ENCODE measurements at places on chromosomes 5 and 9.

DNA sequence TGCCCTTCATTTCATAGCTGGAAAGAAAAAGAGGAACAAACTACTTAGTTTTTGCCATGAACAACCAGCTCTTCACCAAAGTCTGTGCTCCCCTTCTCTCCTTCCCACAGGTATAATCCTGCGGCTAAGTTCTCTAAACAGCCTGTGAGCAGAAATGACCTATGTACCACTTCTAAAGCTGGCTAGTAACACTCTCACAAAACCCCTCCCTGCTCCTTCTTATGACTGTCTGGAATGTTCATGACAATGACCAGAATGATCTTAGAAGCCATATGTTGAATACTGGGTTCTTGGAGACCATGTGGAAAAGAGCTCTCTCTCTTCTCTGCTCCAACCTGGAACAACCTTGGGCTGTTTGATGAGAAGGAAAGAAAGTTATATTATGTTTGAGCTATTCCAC lies 12.9 kb upstream of the AMACR start:
- no peak for DNase-seq

- DNase-seq: no peak
Observed at GRCh38 chr5:17218353-17219005, 1.0 kb downstream of the BASP1 start.

- DNase-seq: no peak
Observed at GRCh38 chr5:173885475-173886010, 2.6 kb upstream of the CPEB4 start.

- DNase-seq: peak; percentile 39
Observed at GRCh38 chr5:60540856-60541805, 158.8 kb downstream of the DEPDC1B start.

DNA sequence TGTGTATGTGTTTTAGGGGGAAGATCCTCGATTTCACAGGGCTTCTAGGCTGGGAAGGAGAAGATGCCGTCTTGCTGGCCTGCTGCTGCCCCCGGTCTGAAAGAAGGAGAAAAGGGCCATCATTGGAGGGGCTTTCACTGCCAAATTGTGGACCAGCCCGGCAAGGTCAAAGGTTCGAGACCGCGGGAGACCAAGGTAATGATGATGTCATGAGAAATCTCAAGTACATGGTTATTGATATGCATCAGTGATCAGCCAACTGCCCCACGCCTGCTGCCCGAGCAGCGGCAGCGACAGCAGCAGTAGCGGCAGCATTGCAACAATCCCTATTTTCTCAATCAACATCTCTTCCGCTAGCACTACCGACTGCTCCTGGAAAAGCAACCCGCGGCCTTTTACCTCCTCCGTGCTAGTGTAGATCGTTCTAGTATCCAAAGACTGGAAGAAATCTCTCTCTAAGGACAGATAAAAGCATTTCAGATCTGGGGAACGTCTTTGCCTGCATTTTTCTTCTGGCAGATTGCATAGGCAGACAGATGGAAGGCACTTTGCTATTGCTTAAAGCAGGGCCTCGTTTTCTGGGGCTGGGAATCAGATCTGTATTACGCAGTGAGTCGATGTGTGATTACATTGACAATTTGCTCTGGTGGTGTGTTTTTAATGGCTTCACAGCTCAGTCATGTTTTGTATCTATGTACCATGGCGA lies 215.3 kb downstream of the MEF2C start:
- no peak for DNase-seq

GRCh38 chr5:137828180-137828579 lies 39.5 kb upstream of the MYOT start:
- DNase-seq: no peak

DNA sequence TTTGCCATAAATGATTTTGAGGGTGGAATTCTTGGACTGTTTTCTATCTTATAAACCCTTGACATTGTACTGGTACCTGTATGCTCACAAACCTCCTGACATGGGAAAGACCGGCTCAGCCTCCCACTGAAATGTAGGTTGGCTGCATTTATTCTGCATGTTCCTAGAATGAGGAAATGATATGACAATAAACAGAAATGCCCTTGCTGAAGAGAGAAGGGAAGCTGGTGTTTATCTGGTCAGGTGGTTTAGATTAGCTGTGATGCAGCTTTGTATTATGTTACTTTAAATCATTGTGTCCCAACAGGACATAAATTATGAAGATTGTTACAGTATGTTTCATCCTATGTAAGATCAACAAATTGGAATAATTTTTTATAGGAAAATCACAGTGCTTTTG lies 23.1 kb upstream of the CATSPER3 start:
- no peak for DNase-seq

DNA sequence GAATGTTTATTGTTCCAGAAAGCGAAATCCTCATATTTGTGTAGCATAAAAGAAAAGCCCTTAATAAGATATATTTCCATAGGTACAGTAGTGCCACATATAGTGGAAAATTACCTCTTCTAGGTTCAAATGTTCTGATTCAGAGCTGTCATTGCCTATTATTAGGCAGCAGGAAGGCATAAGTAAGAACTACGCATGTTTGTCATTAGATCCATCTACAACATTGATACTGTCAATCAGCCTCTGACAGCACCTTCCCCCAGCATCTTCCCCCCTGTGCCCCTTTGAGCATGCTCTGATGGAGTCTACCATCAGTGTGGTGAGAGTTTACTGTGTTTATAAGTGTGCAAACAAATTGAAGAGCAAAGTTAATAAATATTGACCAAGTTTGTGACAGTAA lies 816.1 kb downstream of the TLE4 start:
- DNase-seq: no peak

GRCh38 chr5:55771175-55771655 lies 33.4 kb downstream of the DDX4 start:
- DNase-seq: no peak

DNA sequence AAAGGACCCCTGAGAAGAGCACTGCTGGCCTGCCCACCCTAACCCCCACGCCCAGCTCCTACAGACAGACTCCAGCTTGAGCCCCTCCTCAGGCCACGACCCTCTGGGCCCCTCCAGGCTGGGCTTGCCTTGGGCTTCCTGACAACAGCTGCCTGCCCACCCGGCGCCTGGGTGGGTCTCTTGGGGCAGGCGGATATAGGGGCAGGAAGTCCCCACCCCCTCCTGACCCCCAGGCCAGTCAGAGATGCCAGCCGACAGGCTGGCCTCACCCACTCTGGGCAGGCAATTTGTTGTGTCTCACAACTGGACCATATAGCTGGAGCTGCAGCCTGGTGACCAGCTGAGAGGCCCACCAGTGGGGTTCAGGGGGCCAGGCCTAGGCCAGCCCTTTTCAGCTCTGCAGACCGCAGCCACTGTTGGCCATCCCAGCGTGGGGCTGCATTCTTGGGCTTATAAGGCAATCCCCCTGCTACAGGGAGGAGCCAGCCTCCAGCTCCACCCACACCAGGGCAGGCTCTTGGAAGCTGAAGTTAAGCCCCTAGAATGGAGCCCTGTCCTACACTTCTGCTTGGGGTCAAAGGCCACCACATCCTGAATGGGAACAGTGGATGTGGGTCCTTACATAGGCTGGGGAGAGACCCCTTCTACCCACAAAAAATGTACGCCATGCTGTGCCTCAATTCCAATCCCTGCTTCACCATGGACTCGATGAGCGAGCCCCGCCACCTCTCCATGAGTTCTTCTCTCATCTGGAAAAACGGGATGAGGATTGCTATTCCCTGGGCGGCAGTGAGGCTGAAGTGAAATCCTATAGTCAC lies 2.0 kb downstream of the PDLIM7 start:
- DNase-seq: peak; percentile 68

DNA sequence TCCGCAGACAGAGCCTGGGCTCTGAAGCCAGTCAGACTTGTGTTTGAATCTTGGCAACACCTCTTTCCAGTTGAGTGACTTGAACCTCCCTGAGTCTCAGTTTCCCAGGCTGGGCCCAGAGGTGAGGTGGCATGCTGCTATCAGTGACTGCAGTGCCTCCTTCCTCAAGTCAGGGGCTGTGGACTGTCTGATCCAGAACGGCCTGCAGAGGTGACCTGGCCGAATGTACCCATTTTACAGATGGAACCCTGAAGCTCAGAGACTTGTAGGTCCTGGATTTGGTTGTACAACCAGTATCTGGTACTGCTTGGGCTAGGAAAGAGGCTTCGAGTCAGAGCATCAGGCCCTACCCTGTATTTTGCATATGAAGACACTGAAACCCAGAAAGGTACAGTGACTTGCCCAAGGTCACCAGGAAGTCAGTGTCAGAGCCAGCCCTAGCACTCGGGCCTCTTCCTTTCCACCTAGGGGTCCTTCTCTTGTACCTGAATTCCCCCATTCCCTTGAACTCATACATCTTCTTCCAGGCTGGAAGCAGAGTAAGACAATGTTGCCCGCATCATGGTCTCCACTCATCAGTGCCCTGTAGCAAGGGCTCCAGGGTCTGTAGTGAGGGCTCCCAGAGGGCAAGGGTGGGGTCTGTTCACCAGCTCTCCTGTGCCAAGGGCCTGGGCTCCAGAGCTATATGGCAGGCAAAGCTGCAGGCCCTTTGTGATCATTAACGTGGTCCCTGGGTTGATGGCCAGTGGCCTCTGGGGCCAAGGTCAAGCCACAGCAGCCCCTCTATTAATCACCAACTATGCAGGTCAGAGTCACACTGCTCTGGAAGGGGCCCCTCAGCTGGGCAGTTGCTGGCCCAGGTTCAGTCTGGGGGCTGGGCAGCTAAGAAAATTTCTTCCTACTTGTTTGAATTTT lies 28.5 kb downstream of the GSN start:
- DNase-seq: no peak

GRCh38 chr9:136821826-136822544 lies 14.2 kb downstream of the RABL6 start:
- DNase-seq: peak; percentile 73

GRCh38 chr5:6721442-6721841 lies 8.2 kb downstream of the TENT4A start:
- DNase-seq: no peak

GRCh38 chr5:111551161-111551560 lies 38.8 kb upstream of the STARD4 start:
- DNase-seq: no peak

DNA sequence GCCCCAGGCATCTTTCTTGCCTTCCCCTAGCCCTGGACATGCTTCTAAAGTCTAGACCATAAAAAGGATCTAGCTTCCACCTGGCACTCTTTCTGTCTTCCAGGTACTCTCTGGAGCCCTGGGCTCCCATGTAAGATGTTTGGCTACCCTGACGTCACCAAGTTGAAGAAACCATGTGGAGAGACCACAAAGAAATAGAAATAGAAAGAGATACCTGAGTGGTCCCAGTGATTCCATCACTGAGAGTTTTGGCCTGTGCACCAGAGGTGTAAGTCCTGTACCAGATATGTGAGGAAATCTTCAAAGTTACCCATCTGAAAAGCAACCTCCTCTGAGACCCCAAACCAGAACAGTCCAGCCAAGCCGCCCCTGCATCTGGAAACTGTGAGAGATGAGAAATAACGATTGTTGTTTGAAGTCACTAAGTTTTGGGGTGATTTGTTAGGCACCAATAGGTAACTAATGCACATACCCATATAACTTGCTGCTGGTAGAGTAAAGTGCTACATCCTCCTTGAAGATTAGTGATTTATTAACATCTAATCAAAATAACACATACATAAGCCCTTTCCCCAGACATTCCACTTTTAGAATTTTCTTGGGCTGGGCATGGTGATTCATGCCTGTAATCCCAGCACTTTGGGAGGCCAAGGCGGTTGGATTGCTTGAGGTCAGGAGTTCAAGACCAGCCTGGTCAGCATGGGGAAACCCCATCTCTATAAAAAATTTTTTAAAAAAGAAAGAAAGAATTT lies 85.7 kb upstream of the LHFPL2 start:
- DNase-seq: no peak

GRCh38 chr5:14415024-14415697 lies 166.4 kb upstream of the OTULINL start:
- DNase-seq: no peak

DNA sequence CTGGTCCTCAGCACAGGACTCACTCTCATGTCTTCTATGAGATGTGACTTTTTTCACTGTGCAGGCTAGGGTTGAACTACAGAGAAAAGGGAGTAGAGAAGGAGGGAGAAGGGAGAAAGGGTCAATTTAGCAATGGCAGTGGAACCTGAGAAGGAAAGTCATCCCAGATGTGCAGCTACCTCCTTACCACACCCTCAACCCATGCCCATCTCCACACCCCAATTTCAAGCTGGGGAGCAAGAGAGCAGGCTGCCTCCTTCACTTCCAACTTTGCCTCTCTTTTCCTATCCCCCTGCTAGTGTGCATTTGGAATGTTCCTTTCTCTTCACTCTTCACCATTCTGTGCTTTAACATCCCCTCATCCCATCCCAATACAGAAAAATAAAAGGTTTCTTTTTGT lies 163.5 kb upstream of the MAP3K1 start:
- no peak for DNase-seq

DNA sequence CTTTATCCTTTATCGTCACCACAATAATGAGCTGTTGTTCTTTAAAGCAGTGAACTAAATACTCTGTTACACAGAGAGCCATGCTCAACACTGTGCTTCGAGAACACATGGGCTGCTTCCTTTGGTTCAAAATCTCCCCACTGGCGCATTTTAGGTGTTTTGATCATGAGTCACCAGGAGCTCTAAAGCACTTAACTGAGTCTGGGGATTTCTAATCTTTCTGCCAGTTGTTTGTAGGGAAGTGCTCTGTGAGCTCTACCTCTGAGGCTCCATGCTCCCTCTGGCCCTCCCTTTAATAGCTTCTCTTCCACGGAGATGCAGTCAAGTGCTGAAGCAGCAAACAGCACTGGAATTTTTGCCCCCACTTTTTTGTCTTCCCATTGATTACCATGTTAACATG lies 17.0 kb downstream of the ERAP2 start:
- DNase-seq: no peak

- DNase-seq: no peak
Observed at GRCh38 chr9:126519660-126520420, 93.9 kb upstream of the LMX1B start.

GRCh38 chr9:131278702-131279111 lies 2.4 kb upstream of the FAM78A start:
- no peak for DNase-seq

GRCh38 chr9:24071716-24072115 lies 245.7 kb upstream of the ELAVL2 start:
- no peak for DNase-seq

- no peak for DNase-seq
Observed at GRCh38 chr9:22921742-22922141, 475.1 kb downstream of the DMRTA1 start.

- no peak for DNase-seq
Observed at GRCh38 chr5:25285136-25285535, 640.4 kb upstream of the CDH10 start.

DNA sequence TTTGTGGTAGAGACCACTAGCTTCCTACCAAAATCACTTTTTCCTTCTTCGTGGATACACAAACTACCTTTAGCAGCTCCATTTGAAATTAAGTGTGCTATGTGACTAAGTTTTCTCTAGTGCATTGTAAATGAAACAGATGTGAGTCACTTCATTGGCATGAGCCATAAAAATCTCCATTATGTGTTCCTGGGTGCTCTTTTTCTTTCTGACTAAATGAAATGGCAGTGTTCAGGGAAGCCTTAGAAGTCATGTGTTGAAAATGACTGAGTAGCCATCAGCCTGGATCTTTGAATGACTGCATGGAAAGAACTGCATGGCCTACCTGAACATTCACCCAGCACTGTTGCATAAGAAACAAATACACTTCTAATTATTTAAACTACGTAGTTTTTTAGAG lies 107.9 kb downstream of the NDUFAF2 start:
- no peak for DNase-seq
